Cardiac atrium fibroblast (primary cell): ENCODE measurements at places on chromosomes 2 and 18. TPM values are rescaled to one million over a fixed set of nuclear protein-coding genes. Genes with fewer than 3 reads are reported as not detected.

The LIPG gene
- total RNA-seq = 32.9 and 50.4 TPM in 2 replicates

The RSAD2 gene
- not detected in 2 replicates for total RNA-seq

The PJVK gene
- 0.65 and 6.5 TPM in 2 replicates for total RNA-seq

The PER2 gene
- 2.9 and 3.2 TPM in 2 replicates for total RNA-seq
